Right atrium auricular region (tissue), 2 donors: ENCODE measurements at places on chromosomes 7 and 10. TPM values are rescaled to one million over a fixed set of nuclear protein-coding genes. Genes with fewer than 3 reads are reported as not detected.

GRCh38 chr10:13276749-13277365, 23.0 kb downstream of the PHYH start:
- H3K27ac ChIP-seq, result no peak overlapping the region
- no peak overlapping the region for H3K4me3 ChIP-seq
- no peaks in the 10 kb centered on the region for H3K4me1 ChIP-seq
- H3K27me3 ChIP-seq, result no peaks in the 10 kb centered on the region
- peaks cover 41% of the 10 kb centered on the region for H3K36me3 ChIP-seq

DNA sequence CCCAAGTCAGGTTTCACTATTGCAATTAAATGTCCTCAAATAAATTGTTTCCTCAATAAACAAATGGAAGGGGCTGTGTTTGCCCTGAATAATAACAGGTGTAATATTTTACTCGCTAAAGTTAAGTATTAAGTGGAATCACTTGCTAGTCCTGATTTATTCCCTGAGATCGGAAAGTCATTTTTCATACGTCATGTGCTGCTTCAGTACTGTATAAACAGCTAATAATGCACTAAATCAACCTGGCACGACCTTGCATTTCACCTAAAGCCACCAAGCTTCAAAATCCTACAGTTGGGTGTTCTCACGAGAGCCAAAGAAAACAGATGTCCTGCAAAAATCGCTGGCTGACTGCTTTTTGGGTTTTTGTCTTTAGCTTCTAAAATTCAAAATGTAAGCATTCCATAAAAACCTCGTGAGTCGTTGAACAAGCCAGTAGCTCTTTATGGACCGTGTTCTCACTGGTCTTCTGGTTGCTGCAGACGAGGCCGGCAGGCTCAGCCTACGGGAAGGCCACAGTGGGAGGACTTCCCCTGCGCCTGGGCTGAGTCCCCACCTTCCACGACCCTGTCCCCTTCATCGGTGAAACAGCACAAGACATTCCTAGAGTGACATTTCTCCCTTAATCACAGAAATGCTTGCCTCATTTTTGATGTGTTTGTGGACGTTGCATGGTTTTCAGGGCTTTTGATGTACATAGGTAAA, 17.9 kb upstream of the MNX1 start:
- H3K36me3 ChIP-seq, result no peaks in the 10 kb centered on the region
- no peak for DNase-seq
- no peak overlapping the region for H3K4me3 ChIP-seq
- no peaks in the 10 kb centered on the region for H3K27me3 ChIP-seq
- no peaks in the 10 kb centered on the region for H3K4me1 ChIP-seq
- no peak overlapping the region for H3K27ac ChIP-seq

GRCh38 chr10:31101123-31101522, 69.5 kb upstream of the ZNF438 start:
- H3K36me3 ChIP-seq, result no peaks in the 10 kb centered on the region
- DNase-seq, result no peak
- H3K27me3 ChIP-seq, result no peaks in the 10 kb centered on the region
- no peaks in the 10 kb centered on the region for H3K4me1 ChIP-seq
- H3K4me3 ChIP-seq, result no peak overlapping the region

DNA sequence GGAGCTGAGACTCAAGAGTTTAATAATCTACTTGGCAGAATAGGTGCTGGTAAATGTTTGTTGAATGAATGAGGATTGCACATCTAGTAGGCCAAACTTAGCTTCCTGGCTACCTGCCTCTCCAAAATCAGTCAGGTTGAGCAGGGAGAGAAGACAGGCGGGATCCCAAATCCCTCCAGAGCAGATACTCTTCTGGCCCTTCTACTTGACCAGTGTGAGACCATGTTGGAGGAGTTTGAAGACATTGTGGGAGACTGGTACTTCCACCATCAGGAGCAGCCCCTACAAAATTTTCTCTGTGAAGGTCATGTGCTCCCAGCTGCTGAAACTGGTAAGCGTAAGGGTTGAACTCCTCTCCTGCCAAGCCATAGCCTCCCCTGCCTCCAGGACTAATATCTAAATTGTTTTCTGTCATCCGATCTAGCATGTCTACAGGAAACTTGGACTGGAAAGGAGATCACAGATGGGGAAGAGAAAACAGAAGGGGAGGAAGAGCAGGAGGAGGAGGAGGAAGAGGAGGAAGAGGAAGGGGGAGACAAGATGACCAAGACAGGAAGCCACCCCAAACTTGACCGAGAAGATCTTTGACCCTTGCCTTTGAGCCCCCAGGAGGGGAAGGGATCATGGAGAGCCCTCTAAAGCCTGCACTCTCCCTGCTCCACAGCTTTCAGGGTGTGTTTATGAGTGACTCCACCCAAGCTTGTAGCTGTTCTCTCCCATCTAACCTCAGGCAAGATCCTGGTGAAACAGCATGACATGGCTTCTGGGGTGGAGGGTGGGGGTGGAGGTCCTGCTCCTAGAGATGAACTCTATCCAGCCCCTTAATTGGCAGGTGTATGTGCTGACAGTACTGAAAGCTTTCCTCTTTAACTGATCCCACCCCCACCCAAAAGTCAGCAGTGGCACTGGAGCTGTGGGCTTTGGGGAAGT, 2.2 kb upstream of the MBLAC1 start:
- no peaks in the 10 kb centered on the region for H3K27me3 ChIP-seq
- H3K4me3 ChIP-seq, result no peak overlapping the region
- no peaks in the 10 kb centered on the region for H3K4me1 ChIP-seq
- no peaks in the 10 kb centered on the region for H3K36me3 ChIP-seq
- no peak for DNase-seq

The DPP6 gene
- total RNA-seq, result 0.35 TPM
